Stimulated activated CD4-positive, alpha-beta T cell treated with anti-CD3 and anti-CD28 coated beads, Interleukin-1b, Interleukin-23, amount 100 ng/mL, for 4 hours (primary cell): ENCODE measurements at places on chromosomes 12 and 14.

DNA sequence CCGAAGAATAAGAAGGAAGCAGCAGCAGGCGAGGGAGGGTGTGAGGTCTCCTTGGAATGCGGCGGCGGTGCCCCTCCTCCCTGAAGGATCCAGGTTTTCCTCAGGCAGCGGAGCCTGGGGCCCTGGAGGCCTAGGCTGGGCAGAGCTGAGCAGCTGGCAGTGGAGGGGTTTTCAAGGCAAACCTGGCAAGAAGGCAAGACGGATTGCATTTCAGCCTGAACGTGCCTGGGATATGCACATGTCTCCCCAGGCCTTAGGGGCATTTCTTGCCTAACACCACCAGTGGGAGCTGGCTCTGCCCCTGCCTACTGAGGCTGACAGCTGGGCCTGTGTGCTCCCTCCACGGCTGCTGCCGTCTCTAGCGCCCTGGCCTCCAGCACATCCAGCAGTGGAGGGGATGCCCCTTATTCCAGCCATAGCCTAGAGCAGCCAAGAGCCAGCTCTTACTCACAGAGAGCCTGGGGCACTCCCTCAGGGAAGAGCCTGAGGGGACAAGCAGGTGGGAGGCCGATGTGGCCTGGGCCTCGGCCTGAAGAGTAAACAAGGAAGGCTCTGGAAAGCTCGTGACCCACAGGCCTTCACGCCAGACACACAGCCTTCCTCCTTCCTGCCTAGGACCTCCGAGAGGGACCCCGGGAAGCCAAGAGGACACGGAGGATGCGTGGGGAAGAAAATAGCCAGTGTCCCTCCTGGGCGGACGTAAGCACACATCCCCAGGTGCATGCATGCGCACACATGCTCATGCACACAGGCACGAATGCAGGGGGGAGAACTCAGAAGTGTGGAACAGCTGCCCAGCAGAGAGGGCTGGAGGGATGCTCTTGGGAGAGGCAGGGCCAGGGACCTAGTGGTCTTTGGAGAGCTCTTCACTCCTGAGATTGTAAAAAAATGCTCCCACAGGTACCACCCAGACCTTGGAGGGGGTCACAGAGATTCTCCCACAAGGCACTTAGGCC, 23.0 kb upstream of the EIF2B2 start:
- DNase-seq: no peak

GRCh38 chr12:90122681-90123080, 414.0 kb upstream of the ATP2B1 start:
- DNase-seq: no peak

DNA sequence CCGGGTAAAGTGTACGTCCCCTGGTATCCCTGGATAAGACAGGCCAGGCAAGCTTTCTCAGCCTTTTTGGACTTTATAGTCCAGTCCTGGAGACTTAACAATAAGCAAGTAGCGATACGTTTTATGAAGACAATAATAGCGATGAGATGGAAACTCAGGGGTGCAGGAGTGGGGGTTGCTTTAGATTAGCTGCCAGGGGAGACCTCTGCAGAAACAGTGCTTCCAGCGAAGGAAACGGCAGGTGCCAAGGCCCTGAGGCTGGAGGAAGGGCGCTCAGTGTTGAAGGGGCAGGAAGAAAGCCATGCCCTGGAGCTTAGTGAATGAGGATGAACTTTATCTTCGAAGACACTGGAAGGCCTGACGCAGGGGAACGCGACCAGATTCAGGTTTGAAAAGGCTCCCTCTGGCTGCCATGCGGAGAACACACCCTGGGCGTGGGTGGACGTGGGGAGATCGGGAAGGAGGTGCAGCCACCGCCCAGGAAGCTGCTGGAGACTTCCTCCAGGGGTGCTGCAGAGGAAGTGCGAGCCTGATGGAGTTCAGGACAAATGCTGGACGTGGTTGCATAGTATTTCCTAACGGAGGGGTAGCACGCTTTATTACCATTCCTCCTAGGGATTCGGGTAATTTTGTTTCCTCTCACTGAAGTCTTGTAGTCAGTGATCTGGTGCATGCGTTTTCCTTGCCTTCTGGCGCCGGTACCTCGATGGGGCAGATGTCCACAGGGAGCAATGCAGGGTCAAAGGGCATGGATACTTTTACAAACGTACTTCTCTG, 26.1 kb upstream of the UBC start:
- DNase-seq: peak; percentile 66

DNA sequence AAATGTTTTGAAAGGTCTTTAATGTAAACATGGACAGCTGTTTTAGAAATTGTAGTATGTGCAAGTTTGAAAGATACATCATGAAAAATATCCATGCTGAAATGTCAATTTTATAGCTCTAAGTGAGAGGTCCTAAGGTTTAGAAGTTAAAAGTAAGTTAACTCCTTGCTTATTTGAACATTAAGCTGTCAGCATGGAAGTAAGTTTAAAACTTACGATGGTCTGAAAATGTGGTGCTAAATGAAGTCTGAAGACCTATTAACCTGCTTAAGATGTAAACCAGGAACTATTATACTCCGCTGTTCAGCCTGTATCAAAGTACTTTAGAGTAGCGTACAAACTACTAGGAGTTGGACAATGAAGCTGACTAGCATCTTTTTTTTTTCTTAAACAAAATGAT, 1082.4 kb downstream of the TMTC2 start:
- DNase-seq: no peak

DNA sequence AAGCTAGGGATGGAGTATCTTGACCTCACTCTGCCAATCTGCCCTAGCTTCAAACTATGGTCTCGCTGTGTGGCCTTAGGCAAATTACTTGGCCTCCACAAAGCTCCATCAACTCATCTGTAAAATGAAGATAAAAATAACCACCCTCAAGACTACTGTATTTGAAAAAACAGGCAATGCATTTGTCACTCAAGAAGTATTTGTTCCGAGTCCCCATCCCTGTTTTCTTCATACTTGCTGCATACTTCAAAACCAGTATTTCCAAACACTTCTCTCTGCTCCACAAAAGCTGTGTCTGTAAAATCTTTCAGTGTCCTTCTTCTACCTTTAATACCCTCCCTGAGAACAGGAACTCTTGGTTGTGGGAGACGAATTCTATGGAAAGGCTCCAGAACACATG, 47.9 kb downstream of the GTF2A1 start:
- DNase-seq: no peak

GRCh38 chr14:54489731-54490444, 1.1 kb upstream of the GMFB start:
- no peak for DNase-seq
